ENCODE measurements at places on chromosomes 1 and 21.

DNA sequence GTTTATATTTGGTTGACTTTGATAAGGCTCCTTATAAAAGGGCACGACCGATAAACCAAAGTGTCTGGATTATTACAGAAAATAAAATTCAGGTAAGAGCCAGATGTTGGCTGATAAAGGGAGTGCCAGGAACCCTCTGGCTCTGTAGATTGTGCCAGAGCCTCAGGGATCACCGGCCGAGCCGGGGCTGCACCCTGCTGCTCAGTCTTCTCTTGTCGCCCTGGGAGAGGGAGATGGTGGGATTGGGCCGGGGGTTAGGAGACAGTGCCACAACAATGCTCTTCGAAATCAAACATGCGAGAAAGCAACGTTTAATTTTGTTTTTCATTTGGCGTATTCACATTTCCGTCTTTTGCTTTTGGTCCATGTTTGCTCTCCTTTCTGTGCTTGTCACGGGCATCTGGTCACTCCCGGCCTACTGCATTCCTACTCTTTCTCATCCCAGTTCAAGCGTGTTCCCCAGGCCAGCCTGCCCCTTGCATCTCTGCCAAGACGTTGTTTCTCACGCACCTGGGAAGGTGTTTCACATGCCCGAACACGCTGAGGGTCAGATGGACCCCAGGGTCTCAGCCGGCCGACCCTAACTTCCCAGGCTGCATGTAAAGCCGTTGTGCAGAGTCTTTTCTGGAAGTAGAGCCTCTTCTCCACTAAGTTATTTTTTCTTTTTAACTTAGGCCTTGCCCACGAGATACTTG, 18.8 kb upstream of the C2CD2 start:
- no peak for DNase-seq

DNA sequence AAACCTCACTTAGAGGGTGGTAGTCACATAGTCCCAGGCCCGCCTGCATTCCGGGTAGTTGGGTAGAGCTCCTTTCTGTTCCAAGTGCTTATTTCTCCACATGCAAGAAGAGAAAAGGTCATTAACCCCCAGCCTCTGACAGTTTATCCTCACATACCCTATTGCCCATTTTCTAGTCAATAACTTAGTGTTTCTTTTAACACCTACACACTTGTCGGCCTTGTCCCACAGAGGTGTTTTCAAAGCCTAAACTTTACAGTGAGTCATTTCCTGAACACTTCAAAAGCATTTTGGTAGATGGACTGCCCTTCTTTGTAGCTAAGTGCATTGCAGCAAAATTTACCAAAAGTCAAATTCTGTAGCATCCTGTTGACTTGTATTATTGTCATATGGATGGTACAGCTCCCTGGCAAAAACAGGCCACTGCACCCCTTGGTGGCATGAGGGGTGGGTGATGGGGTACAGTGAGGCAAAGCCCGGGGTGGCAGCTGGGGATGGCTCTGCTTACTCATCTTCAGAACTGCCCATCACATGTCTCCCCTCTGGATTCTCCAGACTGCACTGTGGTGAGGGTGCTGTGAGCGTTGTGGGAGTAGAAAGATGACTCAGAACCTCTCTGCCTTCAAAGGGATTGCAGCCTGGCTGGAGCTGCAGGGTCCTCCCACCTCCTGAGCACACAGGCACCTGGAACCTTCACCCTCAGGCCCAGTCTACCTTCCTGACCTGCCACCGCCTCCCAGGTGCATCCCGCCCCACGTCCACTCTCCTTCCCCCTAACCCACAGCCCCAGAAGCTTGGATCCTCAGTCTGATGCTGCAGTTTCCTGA, 45.8 kb upstream of the DMRTB1 start:
- no peak for DNase-seq

GRCh38 chr1:68383092-68383491, 66.7 kb downstream of the RPE65 start:
- no peak for DNase-seq

GRCh38 chr1:3669421-3669821, 17.1 kb downstream of the TP73 start:
- DNase-seq, result no peak

DNA sequence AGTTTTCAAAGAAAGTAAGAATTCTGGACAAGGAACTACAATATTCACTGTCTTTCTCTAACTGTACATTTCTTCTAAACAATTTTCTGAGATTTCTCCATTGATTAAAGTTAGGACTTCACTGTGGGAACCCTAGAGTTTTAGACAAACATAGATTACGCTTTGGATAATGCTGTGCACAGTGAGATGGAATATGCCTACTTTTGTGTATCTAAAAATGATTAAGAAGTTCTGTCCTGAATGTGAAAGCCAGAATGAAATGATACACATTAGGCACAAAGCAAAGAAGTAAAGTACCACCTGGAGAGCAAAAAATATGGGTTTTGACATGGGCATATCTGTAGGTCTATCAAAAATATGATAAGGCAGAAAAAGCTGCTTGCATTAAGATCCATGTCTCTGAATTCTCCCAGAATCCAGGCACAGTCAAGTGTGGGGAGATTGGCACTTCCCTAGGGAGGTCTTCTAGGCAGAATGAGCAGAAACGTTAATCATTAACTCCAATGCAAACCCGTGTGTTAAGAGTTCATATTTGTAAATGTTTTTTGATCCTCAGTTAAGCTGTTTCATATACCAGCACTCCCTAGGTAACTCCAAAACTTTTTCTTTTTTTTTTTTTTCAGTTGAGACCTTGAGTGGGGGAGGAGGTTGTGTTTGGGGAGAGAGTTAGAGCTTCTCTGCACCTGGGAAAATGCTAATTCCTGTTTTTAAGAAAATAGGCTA, 467.1 kb downstream of the LMO4 start:
- DNase-seq, result no peak

- DNase-seq, result no peak
Observed at GRCh38 chr1:171984850-171985485, 143.7 kb downstream of the DNM3 start.

- no peak for DNase-seq
Observed at GRCh38 chr1:63659448-63659847, 66.2 kb downstream of the PGM1 start.

DNA sequence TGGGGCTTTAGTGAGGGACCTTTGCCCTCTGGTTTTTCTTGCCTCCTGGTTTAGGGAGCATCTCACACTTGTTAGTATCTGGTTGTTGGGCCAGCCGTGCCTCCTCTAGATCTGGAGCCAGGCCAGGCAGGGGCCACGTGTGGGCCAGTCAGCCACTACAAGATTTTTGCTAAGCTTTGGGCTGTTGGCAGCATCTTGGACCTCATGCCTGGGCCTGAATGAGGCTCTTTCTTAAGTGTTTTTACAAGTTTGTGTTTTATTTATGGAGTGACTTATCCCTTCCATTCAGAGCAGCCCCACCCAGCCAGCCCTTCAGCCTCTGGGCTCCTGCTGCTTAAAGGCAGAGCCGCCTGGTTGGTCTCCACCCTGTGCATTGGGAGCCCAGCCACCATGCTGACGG, 1.6 kb upstream of the SH3BGRL3 start:
- no peak for DNase-seq

- no peak for DNase-seq
Observed at GRCh38 chr1:31648641-31649357, 4.1 kb upstream of the PEF1 start.

DNA sequence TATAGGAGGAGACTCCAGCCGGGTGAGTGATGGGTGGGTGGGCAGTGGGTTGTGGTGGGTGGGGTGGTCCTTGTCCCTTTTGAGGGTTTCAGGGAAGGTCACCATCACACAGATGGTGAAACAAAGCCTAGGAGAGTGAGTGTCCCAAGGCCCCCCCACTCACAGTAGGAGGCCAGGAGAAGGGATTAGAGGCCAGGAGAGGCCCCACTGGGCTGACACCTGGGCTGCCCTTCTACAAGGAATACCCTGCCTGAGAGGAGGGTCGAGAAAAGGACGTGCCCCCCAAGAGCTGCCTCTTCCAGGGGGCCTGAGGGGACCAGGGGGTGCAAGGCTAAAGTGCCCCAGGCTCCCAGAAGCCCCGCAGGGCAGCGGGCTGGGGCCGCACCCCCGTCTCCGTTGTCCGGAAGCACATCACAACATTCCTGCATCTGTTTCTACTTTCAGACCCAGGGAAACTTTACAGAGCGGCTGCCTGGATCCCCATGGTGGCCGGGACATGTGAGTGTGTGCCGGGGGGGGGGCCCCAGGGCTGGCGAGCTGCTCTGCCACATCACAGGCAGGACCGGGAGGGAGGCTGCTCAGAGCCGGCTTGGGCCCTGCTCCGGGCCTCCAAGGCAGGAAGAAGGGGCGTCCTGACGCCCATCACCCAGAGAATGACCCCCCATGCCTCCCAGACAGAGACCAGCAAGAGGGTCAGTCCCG, 68.2 kb downstream of the ARHGEF16 start:
- DNase-seq, result no peak
